ENCODE measurements at places on chromosomes 16 and 17.

- no peak for DNase-seq
Measured at GRCh38 chr16:66318505-66318904, 48.0 kb upstream of the CDH5 start.

DNA sequence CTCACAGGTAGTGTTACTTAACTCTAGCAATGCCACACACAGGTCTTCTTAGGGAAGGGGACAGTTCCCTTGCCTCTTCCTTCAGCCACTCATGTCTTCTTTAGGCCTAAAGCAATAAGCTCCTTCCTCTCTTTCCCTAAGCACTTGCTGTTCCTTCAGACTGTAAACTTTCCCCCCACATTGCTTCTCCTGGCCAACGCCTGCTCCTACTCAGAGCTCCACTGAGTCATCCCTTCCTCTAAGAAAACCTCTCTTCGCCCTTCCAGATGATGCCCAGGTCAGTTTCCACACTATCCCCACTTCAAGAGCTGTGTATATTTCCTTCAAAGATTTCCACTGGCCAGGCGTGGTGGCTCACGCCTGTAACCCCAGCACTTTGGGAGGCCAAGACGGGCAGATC lies 12.5 kb upstream of the EPOP start:
- DNase-seq: no peak

- no peak for DNase-seq
Measured at GRCh38 chr17:8631554-8631877, 991 bp upstream of the MYH10 start.

DNA sequence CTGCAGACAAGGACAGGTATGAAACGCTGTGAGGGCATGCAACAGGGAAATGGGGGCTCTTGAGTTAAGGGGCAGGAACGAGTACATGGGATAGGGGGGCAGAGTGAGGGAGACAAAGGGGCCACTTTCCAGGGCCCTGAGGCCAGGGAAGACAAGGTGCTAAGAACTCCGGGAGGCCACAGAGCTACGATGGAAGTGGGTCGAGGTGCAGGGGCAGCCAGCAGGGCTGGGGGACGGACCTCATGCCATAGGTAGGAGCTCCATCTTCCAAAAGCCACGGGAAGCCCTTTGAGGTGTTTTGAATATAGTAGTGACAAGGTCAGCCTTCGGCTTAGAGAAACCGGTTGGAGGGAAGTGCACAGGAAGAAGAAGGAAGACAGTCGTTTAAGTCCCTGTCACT lies 35.6 kb downstream of the RBFOX3 start:
- DNase-seq: no peak

DNA sequence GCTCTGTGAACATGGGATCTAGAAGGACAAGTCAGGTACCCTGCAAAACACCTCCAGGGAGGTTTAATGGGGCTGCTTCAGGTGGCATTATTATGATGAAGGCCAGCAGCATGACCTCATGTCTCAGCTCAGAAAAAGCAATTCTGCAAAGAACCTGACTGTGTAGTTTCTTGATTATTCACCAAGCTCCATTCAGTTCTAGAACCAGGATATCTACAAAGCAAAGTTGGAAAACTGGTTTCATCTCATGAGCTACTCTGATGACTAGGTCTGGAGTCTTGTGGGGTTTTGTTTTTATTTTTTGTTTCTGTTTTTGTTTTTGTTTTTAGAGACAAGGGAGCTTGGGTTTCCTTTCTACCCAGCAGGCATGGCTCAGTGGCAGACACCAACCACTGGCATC lies 19.0 kb upstream of the LRRC37A3 start:
- DNase-seq: no peak

- DNase-seq: no peak
Measured at GRCh38 chr17:57721967-57722703, 23.0 kb downstream of the CCDC182 start.

DNA sequence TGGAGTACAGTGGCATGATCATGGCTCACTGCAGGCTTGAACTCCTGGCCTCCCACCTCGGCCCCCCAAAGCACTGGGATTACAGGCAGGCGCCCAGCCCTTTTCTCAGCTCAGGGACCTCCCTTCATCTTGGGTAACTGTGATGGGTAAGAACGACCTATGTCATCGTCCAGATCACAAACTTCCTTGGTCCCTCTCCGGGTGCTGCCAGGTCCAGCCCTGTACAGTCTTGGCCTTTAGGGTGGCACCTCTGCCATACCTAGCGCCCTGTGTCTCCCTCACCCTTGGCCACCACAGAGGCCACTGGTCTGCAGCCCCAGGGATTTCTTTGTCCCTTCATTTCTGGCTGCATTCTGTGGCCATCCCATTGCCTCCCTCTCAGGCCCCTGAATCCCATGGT lies 29.7 kb upstream of the ZFP90 start:
- no peak for DNase-seq

GRCh38 chr17:13925579-13925978 lies 143.7 kb upstream of the COX10 start:
- no peak for DNase-seq

DNA sequence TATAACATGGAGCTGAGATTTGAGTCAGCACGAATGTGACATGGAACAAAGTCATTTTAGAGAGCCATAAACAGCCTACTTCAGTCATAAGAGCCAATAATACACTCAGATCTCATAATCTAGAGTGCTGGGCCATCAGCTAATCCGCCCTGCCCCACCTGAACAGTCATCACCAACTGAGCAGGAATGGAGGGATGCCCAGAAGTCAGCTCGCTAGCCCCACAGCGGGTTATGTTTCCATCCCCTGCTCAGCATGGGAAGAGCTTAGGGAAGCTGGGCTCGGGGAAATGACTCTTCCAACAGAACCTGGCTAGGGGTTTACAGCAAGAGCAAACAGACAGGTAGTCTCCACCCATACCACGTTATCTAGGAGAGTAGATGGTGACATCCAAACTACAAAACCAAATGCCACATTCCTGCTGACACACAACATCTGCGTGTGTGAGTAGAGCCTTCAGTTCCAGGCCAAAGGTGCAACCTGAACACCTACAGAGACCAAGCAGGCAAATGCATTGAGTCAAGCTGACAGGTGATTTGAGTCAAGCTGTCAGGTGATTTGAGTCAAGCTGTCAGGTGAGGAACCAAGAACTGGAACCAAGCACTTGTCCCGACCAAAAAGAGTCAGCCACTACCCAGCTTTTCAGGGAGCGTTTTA lies 2.0 kb downstream of the TMEM11 start:
- DNase-seq: no peak

- no peak for DNase-seq
Measured at GRCh38 chr17:37220607-37220953, 155.2 kb upstream of the C17orf78 start.

DNA sequence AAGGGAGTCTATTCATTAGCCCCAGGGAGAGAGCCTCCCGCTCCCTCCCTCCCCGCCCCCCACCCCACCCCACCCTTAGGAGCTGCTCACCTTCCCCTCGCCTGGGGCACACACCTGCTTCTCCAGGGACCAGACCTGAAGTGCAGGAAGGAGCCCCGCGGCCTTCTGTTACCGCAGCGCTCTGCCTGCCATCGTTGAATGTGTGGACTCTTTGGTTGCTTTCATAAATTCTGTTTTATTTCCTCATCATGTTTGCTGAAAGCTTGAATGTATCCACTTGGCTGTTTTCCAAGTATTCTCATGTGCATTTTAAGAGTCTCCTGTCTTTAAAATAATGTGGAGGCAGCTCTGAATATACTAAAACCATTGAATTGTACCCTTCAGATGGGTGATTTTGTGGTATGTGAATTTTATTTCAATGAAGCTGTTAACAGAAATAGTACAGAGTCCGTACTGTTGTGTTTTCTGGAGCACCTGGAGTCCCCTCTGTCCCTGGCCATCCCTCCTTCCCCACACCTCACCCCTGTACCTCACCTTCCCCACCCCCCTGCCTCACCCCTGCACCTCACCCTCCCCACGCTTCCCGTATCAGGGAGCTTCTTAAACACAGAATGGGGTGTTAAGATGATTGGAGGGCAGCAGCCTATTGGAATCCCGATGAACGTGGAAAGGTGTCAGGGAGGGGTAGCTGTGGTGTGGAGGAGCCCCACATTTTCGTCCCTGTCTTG lies 25.5 kb downstream of the RAB11FIP3 start:
- no peak for DNase-seq

DNA sequence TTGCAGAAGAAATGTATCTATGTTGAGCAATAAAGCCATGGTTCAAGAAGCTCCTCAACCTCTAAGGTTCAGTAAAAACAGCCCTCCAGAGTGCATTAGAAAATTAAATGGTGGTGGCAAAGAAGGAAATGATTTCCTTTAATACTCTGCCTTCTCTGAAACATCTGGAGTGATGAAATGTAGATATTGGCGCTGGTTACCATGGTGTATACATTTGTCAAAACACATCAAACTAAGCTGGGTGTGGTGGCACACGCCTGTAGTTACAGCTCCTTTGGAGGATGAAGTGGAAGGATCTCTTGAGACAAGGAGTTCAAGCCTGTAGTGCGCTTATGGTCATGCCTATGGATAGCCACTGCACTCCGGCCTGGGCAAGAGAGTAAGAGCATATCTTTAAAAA lies 6.0 kb downstream of the CAPNS2 start:
- DNase-seq: no peak

DNA sequence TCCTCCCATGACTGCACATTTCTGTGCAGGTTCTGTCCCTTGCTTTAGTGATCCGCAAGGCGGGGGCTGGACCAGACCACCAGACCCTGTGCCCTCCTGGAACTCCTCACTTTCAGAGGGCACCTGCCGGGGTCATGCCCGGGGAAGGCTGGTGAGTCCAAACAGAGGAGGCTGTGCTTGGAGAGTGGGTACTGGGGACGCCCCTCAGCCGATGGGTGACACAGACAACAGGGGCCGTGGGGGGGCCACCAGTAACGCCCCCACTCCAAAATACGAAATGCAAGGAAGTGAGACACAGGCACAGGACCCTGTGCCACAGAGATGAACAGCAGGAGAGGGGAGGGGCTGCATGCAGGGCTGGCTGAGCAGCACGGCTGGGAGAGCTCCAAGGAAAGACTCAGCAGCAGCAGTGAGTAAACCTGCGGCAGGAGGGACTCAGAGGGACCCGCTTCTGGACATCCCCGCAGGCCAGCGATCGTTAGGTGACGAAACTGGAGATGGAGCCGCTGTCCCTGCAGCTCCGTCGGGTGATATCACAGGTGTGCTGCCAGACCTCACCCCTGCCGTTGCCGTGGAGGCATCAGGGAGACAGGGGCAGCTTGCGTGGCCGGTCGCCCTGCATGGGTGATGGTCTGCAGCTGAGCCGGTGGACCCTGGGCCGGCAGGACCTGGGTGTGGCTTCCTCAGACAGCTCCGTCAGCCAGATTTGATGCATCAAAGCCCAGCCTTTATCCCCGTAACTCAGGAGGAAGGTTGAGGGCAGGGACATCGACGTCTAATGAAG lies 71.2 kb upstream of the GNG13 start:
- no peak for DNase-seq

DNA sequence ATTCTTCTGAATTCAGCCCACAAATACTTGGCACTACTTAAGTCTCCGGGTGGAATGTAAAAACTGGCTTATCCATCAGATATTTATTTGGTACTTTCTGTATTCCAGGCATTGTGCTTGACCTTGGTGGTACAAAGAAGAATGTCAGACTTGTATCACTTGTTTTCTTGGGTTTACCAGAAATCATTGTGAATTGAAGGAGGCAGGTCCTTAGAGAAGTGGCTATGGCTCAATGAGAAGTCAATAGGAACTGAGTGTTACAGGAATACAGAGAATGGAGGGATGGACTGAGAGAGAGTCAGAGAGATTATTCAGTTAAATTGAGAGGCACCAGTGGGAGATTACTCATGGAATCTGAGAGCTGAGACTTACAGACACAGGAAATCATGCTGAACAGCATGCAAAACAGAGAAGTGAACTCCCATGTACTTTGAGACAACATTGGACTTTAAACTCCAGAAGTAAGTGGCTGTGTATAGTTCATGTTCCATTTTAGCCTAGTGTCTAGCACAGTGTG lies 704.1 kb downstream of the CDH11 start:
- no peak for DNase-seq

- DNase-seq: no peak
Measured at GRCh38 chr17:65388911-65389310, 172.5 kb downstream of the AXIN2 start.

DNA sequence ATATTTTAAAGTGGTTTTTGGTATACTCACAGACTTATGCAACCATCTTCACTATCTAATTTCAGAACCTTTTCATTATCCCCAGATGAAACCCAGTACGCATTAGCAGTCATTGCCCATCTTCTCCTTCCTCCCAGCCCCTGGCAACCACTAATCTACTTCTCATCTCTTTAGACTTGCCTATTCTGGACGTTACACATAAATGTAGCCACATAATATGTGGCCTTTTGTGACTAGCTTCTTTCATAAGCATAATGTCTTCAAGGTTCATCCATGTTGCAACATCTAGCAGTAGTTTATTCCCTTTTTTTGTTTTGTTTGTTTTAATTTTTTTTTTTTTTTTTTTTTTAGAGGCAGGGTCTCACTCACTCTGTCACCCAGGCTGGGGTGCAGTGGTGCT lies 28.5 kb upstream of the C17orf107 start:
- no peak for DNase-seq

DNA sequence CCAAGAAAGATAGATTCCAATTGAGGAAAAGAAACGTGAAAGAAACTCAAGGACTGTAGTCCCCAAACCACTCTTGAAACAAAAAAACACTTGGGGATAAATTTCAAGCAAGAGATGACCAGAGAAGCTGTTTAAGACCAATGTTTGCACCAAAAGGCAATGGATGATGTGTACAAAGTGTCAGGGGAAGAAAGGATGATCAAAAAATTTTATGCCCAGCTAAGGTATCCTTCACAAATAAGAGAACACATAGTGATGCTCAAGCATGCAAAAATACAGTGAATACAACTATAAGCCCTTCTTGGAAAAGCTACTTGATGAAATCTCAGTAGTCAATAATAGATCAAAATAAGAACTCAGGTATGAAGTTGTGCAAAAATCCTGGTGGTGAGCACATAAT lies 281.1 kb downstream of the CEP112 start:
- DNase-seq: no peak

DNA sequence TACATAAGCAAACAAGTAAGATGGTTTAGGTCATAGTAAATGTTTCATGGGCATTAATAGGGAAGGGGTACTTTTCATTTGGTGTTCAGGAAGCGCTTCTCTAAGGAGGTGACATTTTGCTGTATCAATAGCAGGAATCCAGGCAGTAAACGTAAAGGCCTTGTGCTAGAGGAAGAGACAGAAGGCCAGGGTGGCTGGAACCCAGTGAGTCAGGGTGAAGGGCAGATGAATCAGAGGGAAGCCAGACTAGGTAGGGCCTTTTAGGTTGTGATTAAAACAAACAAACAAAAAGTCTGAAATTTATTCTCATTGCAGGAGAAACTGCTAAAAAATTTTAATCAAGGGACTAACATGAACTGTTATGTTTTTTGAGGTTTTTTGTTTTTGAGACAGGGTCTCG lies 6.5 kb downstream of the BMERB1 start:
- DNase-seq: no peak

DNA sequence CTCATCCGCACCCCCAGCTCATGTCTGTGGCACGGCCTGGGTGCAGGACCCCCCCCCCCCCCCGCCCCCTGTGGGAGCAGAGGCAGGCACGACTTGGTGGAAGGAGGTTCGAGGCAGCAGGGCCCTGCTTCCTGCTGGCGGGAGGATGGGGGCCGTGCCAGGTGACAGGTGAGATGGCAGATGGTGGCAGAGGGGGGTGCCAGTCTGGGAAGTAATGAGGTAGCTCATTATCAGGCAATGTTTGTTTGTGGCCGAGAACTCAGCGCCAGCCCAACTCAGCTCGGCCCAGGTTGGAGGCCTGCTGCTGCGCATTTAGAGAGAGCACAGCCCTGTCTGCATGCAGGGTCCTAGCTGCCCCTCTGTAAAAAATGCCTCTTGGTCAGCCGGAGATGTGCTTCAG lies 40.1 kb upstream of the JPH3 start:
- DNase-seq: no peak

Measured in stimulated activated CD8-positive, alpha-beta memory T cell treated with anti-CD3 and anti-CD28 coated beads, Interleukin-7, amount 100 ng/mL, for 24 hours (primary cell).